ENCODE measurements at places on chromosomes 12 and 14. TPM values are rescaled to one million over a fixed set of nuclear protein-coding genes. Genes with fewer than 3 reads are reported as not detected.

- H3K27ac ChIP-seq, result peak overlapping the region; percentile 86
- DNase-seq, result no peak
- no peak overlapping the region for H3K4me3 ChIP-seq
Observed at GRCh38 chr12:27511031-27511722, 12.8 kb upstream of the PPFIBP1 start.

DNA sequence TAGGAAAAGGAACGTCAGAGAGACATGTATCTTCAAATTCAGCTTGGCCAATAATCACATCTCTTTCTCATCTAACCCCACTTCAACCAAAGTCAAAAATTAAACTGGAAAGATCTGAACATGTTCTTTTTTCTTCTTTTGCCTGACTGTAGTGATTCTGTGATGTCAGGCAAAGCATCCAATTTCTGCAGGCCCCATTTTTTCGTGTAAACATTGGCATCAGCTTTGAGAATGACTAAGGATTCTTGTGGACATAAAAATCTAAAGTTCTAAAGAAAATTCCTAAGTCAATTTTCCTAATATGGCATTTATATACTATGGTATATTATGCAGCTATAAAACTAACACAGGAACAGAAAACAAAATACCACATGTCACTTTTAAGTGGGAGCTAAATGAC, 89.1 kb downstream of the STXBP6 start:
- no peaks in the 10 kb centered on the region for H3K36me3 ChIP-seq
- DNase-seq, result no peak
- H3K27ac ChIP-seq, result no peak overlapping the region
- no peaks in the 10 kb centered on the region for H3K27me3 ChIP-seq
- H3K4me3 ChIP-seq, result no peak overlapping the region
- peaks cover 12% of the 10 kb centered on the region for H3K4me1 ChIP-seq

DNA sequence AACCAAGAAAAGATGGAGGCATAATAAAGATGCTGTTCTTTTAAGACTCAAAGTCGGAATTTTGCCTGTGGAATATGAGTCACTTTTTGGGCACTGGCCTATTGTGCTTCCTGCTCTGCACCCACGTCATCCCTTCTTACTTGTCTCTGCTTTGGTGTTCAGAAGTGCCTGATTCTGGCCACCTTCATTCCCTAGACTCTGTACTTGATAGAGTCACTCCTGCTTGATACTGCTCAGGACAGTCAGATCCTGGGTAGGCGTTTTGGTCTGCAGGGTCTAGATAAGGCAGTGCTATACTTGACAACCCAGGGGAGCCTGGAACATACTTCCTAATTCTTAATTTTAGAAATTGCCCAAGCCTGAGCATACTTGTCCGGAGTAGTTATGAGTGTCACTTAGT, 1.9 kb downstream of the LRRK2 start:
- H3K36me3 ChIP-seq, result no peaks in the 10 kb centered on the region
- no peak overlapping the region for H3K27ac ChIP-seq
- H3K27me3 ChIP-seq, result peaks cover 19% of the 10 kb centered on the region

The FGD4 gene
- 1.8 TPM for polyA plus RNA-seq

The TMEM30B gene
- 0.32 TPM for polyA plus RNA-seq

GRCh38 chr14:34580381-34580780, 40.9 kb upstream of the EAPP start:
- H3K27me3 ChIP-seq, result no peaks in the 10 kb centered on the region
- H3K36me3 ChIP-seq, result peaks cover 39% of the 10 kb centered on the region
- no peak overlapping the region for H3K4me3 ChIP-seq
- no peak for DNase-seq
- no peak overlapping the region for H3K27ac ChIP-seq

DNA sequence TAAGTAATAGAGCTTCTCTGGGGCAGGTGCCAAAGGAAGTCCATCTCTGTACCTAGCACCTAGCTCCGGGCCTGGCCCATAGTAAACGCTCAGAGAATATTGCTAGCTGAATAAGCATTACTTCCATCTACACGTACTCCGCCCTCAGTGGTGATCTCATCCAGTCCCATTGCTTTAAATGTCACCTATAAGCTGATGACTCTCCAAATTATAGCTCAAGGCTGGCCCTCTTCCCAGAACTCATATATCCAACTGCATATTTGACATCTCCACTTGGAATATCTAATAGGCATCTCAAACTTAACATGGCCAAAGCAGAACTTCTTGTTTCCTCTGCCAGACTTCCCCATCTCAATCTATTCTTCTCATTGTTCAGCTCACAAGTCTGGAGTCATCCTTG, 6.9 kb upstream of the DYNLL1 start:
- H3K27me3 ChIP-seq, result no peaks in the 10 kb centered on the region
- H3K4me3 ChIP-seq, result no peak overlapping the region
- no peak overlapping the region for H3K27ac ChIP-seq
- H3K36me3 ChIP-seq, result no peaks in the 10 kb centered on the region
- DNase-seq, result no peak

The CTSG gene
- polyA plus RNA-seq, result not detected

DNA sequence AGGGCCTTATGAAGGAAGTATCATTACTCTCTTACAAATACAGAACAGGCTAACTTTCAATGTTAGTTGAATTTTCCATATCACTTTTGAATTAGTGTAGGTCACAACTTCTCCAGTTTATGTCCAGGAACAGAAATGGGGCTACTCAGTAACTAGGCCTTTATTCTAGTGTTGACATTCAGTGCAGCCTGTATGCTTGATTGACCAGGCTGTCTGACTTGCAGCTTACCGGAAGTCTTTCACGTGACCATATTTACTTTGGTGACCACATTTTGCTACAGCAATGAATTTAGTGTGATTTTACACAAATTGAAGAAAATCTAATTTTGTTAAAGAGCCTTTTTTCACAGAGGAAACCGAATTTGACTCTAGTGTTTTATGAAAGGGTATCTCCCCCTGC, 12.4 kb downstream of the MTERF2 start:
- H3K4me1 ChIP-seq, result peaks cover 39% of the 10 kb centered on the region
- no peak overlapping the region for H3K4me3 ChIP-seq
- H3K27me3 ChIP-seq, result no peaks in the 10 kb centered on the region
- peaks cover 12% of the 10 kb centered on the region for H3K36me3 ChIP-seq

The SPIC gene
- polyA plus RNA-seq, result not detected

All from cardiac muscle cell (in vitro differentiated cells and primary cell).